ENCODE measurements at places on chromosomes 16 and 17.

- DNase-seq, result no peak
Observed at GRCh38 chr17:33527290-33527689, 234.2 kb upstream of the ASIC2 start.

- DNase-seq, result no peak
Observed at GRCh38 chr16:30766933-30767284, 4.8 kb downstream of the RNF40 start.

DNA sequence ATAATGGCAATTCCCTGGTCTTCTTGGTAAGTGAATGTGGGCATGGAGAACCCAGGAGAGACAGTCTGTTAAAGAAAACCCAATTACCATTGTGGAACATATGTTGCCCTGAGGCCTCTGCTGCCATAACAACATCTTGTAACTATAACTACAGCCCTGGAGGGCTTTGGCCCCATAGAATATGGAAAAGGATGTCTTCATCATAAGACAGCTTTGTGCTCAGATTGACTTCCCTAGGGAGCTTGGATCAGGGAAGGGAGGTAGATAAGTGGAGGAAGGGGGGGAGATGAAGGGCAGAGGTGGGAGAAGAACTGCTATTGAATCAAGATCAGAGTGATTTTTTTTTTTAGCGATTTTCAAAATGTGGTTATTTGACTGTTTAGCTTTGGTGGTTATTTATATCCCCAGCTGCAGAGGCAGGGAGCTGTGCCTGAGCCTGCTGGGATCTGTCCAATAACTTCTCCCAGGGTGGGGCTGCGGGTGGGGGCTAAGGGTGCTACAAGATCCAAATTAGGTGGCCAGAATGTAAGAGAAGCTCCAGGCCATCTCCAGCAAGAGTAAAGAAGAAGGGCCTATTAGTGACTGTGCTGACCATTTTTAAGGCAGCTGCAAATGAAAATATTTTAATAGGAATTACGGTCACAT lies 5.3 kb upstream of the KAT7 start:
- DNase-seq, result peak; percentile 59

- no peak for DNase-seq
Observed at GRCh38 chr16:16143038-16143763, 80.1 kb downstream of the ABCC6 start.

DNA sequence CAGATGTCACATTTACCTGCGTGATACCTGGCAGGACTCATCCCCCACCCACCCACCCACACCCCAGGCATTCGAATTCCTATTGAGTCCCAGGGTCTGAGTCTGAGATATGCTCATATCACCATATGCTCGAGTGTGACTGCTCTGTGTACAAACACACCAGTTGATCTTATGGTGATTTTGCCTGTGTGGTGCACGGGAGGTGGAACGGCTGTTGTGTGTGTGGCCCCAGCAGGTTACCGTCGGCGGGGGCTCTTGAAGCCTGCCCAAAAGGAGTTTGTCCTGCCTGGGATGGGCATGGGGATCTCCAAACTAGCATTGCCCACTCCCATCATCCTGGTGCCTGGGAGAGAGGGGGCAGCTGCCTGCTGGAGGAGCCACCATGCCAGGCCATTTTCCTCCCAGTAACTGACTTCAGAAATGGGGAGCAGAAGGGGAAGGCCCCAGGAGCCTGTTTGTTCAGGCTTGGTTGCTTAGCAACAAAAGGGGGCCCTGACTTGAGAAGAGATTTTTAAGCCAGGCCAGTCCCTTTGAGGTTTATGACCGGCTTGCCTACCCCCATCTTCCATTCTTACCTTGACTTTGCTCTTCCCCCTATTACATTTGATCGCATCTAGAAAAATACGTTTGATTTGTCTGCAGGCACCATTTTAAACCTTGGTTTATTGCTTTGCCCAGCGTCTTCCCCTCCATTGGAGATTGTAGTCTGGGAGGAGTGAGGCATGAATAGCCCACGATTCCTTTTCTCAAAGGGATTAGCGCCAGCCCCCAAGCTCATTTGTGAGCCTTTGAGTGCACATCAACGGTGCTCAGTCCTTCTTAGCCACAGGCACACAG lies 217.7 kb downstream of the CCDC182 start:
- DNase-seq, result no peak

DNA sequence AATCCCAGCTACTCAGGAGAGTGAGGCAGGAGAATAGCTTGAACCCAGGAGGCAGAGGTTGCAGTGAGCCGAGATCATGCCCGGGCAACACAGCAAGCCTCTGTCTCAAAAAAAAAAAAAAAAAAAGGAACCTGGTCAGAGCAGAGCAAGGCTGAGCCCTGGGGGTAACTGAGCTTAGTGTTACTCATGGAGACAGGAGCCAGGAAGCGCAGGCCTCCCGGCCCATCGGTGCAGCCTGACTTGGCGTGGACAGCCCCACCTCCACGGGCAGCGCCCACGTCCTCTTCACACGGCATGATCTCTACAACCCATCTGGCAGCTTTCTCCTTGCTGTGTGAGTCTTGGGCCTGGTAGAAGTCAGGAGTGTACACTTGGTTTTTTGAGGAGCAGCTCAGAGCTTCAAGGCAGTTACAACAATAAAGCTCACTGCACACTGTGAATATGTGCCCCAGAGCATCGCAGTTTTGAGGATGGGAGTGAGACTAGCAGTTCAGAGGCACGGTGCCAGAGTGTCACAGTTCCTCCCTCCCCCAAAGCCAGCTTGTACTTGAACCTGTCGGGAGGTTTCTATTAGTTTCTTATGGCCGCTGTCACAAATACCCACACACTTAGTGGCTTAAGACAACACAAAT lies 129.9 kb downstream of the RAP1GAP2 start:
- no peak for DNase-seq

GRCh38 chr16:83899978-83900377 lies 1.1 kb downstream of the MLYCD start:
- DNase-seq, result no peak

Data from foreskin melanocyte (primary cell).